Dermis blood vessel endothelial cell (primary cell): ENCODE measurements at places on chromosomes 12 and 14. TPM values are rescaled to one million over a fixed set of nuclear protein-coding genes. Genes with fewer than 3 reads are reported as not detected.

SIX6 gene
- not detected in 2 replicates for total RNA-seq

RPAP3 gene
- 11.6 and 21.4 TPM in 2 replicates for total RNA-seq

KRT80 gene
- total RNA-seq = 0.17 and 1.2 TPM in 2 replicates

GRIP1 gene
- total RNA-seq = 0.05 and 0.17 TPM in 2 replicates

WDHD1 gene
- total RNA-seq = 8.3 and 16.7 TPM in 2 replicates

TPH2 gene
- not detected in 2 replicates for total RNA-seq

COL2A1 gene
- not detected in 2 replicates for total RNA-seq

DDN gene
- total RNA-seq = under 0.01 and 0.19 TPM in 2 replicates

ACIN1 gene
- 65.2 and 76.2 TPM in 2 replicates for total RNA-seq

ISM2 gene
- total RNA-seq = 0.14 and 0.17 TPM in 2 replicates

ZNF839 gene
- total RNA-seq = 5.8 and 8.0 TPM in 2 replicates
